ENCODE measurements at places on chromosomes 5 and 9.

GRCh38 chr5:87002485-87002884 is 265.2 kb upstream of the RASA1 start:
- no peak for DNase-seq

DNA sequence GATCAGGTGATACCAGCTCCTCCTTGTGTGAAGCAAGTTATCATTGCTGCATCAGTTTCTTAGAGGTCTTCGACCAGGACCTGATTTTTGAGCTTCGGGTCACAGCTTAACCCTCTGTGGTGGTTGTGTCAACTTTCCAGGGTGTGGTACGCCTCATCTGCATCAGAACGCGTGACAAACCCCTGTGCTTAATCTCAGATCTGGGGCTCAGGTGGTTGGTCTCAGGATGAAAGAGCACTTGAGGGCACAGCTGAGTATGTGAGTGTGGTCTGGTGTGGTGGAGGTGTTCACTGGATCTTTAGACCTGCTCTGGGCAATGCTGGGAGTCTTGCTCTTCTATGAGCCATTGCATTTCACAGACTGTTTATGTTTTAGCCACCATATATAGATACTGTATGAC is 64.1 kb downstream of the OSTF1 start:
- no peak for DNase-seq

DNA sequence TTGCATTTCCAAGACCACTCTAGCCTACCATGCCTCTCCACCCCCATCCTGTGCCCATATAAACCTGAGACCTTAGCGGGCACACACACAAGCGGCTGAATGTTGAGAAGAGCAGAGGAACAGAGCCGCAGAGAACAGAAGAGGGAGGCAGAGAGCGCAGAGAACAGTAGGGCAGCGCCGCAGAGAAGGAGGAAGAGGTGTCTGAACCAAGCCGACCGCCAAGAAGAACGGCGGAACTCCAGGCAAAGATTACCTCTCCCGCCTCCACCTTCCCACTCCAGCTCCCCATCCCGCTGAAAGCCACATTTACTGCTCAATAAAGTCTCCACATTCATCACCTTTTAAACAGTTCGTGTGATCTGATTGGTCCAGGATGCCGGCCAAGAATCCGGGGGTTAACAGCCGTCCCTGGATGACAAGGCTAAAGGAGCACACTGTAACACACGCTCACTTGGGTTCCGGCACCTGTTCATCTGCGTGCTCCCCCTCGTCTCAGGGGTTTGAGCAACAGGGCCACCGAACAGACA is 33.2 kb downstream of the GRIN3A start:
- no peak for DNase-seq

- DNase-seq: no peak
These were observed 93.8 kb upstream of the EPB41L4A start for GRCh38 chr5:112512901-112513300.

GRCh38 chr5:179292681-179293635 is 52.3 kb downstream of the ADAMTS2 start:
- no peak for DNase-seq

- DNase-seq: no peak
These were observed 85.6 kb downstream of the SLC28A3 start for GRCh38 chr9:84254972-84255371.

GRCh38 chr5:124725040-124725434 is 21.4 kb downstream of the ZNF608 start:
- no peak for DNase-seq

DNA sequence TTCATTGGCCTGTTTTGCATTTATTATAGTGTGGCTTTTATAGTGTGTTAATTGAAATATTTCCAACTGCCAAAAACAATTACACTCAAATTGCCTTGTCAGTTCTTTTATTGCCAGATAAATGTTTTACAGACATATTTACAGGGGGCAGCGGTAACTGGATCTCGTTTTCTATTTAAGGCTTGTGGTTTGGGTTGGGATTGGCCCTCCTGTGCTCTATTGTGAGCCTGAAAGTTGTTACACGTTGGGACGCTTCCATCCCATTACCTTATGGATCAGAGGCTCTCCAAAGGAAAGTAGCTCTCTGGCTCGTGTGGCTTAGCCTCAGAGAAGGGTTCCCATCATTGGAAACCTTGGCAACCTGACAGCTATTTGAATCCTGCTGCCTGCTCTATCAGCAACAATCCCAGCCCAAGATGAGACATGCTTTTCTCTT is 20.8 kb downstream of the DNAI1 start:
- no peak for DNase-seq

DNA sequence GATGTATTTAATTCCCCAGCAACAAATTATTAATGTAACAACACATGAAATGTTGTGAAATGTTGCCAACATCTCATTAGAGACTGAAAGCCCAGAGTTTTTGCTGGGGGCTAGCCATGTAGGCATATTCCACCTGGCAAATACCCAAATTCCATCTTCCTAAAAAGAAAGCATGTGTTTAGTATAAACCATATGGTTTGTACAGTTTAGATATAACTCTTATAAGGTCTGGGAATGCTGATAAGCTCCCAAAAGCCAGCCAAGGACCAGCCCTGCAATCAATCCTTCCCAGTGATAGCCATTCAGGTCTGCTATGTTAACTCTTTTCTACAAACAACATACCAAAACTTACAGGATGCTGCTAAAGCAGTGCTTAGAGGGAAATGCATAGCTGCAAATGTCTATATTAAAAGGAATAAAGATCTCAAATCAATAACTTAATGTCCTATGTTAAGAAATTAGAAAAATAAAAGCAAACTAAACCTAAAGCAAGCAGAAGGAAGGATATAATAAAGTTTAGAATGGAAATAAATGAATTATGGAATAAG is 158.9 kb downstream of the AUH start:
- DNase-seq: no peak

DNA sequence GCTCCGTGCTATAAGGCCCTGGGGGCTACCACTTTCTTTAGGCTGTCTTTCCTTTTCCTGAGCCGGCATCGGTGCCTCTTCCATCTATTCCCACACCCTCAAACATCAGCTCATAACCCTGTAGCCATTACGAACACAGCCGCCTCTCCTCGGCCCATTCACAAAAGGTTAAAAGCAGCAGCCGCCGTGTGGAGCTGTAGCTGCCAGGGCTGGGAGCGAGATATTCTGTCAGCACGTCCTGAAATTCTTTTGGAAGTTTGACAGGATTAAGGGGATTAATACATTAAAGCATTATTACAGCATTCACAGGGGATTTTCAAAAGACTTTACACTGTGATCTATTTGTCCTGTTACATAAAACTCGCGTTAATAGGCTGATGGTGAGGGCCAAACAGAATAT is 428.2 kb downstream of the CDK5RAP2 start:
- DNase-seq: no peak

DNA sequence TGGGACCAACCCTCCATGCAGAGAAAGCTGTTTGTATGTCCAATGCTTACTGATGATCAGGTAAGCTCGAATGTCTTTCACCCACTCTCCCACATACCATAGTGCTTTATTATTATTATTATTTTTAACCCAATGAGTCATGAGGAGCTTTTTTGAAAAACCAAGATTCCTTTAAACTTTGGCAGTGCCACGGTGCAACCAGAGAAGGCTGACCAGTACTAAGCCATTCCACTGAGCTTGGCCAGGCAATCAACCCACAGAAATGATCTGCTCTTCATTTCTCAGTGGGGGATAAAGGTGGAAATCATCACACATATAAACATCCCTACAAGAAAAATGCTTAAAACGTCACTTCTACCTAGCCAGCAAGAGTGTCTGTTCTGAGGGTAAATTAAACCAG is 35.5 kb downstream of the JAKMIP2 start:
- no peak for DNase-seq

GRCh38 chr5:151451626-151452520 is 4.5 kb downstream of the SLC36A1 start:
- DNase-seq: no peak

GRCh38 chr9:89734600-89735041 is 129.8 kb downstream of the GADD45G start:
- DNase-seq: no peak

- no peak for DNase-seq
These were observed 116.5 kb upstream of the PHYKPL start for GRCh38 chr5:178349075-178349511.

- no peak for DNase-seq
These were observed 23.5 kb upstream of the IFNE start for GRCh38 chr9:21505425-21506179.

DNA sequence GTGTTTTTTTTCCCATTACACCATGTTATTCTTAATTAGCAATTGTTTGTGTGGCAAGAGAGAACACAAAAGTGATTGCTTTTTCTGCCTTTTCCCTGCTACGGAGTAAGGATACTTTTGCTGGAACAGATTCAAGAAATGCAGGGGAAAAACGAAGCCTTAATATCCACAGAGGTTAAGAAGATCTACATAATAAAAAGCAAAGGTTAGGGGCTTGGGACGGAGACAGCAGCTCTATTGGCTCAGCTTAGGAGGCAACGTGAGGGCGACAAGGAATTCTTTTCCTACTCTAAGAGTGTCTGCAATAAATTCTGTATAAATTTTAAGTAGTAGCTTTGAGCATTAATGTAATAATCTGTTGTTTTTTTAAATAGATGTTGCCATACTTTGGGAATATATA is 693.3 kb downstream of the DTWD2 start:
- no peak for DNase-seq

- no peak for DNase-seq
These were observed 29.2 kb downstream of the LHX3 start for GRCh38 chr9:136175616-136176197.

GRCh38 chr9:18743971-18744370 is 270.0 kb downstream of the ADAMTSL1 start:
- peak; percentile 26 for DNase-seq

DNA sequence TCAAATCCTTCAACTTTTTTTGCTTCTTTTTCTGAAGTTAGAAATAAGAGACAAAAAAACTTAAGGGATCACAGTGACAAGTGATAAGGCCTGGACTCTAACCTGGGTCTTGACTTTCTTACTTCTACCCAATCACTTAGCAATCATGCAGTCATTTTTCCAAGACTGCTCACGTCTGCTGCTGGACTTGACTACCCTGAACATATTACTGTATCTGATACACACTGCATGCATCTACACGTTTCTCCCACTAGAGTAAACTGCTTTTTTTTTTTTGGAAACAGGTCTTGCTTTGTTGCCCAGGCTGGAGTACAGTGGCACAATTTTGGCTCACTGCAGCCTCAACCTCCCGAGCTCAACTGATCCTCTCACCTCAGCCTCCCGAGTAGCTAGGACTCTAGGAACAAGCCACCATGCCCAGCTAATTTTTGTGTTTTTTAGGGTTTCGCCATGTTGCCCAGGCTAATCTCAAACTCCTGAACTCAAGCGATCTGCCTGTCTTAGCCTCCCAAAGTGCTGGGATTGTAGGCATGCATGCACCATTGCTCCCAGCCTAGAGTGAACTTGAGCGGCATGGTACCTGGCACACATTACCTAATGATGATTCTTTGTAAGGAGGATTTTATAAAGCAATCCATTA is 7.4 kb downstream of the PLIN2 start:
- DNase-seq: no peak

DNA sequence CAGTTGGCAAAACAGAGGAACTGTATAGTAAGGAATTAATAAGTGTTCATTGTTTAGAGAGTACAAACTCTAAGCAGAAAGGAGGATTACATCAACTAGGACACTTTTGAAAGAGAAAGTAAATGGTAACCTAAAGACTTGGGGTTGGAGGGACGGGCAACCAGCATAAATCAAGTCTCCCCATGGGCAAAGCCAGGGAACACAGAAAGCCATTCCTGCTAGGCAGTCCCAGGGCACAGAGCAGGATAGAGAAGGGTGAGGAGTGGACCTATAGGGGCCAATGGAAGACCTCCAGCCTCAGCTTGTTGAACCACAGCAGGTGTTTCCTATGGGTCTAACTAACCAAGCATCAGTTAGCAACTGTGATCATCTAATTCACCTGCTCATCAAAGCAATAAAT is 9.2 kb upstream of the ERAP1 start:
- DNase-seq: no peak

DNA sequence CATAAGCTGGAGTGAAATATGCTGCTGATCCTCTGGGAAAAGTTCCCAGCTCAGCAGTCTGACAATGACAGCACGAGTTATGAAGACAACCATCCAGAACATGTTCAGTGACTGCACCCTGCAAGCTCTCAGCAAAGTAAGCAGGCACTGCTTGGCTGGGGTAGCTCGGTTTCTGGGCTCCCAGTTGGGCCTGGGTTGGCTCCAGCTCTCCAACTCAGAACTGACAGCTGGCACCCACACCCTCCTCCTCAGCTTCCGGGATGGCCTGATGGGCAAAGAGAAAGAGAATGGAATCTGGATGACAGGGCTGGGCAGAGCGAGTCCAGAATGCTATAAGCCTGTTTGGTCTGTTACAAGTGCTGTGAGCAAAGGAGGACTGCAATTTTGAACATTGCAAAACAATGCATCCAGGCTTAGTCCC is 185.0 kb downstream of the CSNK1G3 start:
- peak; percentile 77 for DNase-seq

- DNase-seq: no peak
These were observed 128.4 kb downstream of the TMEM174 start for GRCh38 chr5:73301208-73301901.

- no peak for DNase-seq
These were observed 161.5 kb upstream of the CDKN2B start for GRCh38 chr9:22170556-22170955.

GRCh38 chr9:36867672-36868471 is 166.2 kb downstream of the PAX5 start:
- DNase-seq: no peak

- peak; percentile 7 for DNase-seq
These were observed 1077.7 kb upstream of the SEMA6A start for GRCh38 chr5:117652036-117652957.

- DNase-seq: no peak
These were observed 2046.8 kb upstream of the CDH9 start for GRCh38 chr5:29085142-29085541.

GRCh38 chr9:92931606-92932005 is 15.7 kb upstream of the FGD3 start:
- DNase-seq: no peak

GRCh38 chr5:81070571-81071255 is 110.5 kb downstream of the RASGRF2 start:
- DNase-seq: no peak
